ENCODE measurements at places on chromosomes 7 and 10.

GRCh38 chr7:130804220-130804619, 70.2 kb upstream of the KLF14 start:
- no peak for DNase-seq

DNA sequence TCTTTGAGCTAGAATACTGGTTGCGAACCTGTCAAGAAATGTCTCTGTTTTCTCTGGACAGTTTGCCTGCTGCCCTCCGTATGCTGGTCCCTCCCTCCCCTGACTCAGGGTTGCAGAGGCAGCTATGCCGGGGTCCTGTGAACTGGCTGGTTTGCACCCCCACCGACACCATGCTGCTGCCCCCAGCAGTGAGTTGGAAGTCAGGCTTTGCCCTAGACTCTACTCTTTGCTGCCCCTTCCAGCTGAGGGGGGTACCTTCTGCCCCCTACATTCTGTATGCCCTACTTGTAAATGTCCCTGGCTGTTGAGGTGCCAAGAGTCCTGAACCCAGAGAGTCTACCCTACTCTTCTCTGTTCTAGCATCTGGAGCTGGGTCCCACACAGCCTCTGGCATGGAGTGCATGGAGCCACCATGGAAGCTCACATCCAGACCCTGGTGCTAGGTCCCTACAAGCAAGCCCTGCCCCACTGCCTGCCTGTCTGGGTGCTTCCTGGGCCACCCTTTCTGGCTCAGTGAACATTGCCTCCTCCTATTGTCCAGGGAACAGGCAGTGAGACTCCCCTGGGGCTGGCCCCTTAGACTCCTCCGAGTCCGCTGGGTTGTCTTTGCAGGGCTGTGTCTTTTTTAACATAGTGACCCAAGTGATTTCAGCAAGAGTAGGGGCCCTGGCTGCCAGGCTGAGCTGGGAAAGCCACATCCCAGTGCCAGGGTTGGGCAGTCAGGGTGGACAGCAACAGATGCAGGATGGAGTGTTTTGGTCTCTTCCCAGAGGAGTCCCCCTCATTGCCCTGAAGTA, 138.9 kb downstream of the ADCY1 start:
- DNase-seq, result no peak

DNA sequence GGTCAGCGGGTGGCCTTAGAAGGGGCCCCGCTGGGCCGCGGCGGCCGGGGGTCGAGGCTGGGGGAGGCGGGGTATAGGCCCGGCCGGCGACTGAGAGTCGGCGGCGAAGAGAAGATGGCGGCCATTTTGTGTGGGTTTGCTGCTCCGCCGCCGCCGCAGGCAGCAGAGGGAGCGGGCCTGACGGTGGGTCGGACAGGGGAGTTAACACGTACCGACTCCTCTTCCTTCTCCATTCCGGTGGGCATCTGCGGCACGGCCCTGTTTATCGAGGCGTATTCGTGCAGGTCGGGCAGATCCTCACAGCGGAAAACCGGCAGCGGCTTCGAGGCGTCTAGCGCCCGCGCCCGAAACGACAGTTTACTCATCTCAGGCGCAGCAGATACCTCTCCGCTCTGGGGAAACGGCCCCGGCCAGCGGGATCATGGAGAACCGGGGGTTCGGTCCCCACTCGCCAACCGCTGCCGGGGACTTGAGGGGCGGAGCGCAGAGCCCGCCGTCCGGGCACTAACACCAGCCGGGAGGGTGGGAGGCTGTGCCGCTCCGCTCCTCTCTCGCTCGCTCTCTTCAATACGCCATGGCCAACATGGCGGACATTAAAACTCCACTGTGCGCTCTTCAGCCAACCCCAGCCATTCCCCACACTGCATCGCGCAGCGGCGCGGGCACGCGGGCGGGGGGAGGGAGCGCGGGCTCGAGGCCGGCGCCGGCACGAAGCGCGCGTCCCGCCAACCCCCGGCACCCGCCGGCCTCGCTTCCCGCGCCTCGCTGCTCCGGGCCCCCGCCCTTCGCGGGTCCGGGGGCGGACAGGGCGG, at the start of gene EPC1:
Gene EPC1, minus strand, starts transcription at position 608 of the 812 bp plus-strand sequence. Its CDS starts 243 bp downstream, at position 365.
- peak; percentile 98 for DNase-seq

DNA sequence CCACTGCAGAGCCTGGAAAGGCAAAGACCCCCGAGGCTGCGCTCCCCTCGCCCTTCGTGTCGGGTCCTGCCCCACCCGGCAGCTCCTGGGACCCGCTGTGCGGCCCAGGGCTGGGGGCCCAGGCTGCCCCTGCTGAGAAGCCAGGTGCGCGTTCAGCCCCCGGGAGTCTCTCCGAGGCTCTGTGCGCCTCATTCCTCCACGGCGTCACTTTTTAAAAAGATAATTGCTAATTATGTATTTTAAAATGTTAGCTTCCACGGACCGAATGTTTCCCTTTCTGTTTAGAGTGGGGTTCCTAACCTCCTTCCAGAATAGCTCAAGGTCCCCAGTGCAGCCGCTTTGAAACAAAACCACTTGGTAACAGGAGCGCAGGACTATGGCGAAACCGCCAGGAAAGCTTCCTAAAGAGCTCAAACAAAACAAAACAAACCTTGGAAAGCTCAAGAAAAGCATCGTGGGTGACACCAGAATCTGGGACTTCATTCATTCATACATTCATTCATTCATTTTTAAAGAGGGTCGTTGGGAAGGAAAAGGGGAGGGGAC, 45.6 kb downstream of the PDIA4 start:
- no peak for DNase-seq

DNA sequence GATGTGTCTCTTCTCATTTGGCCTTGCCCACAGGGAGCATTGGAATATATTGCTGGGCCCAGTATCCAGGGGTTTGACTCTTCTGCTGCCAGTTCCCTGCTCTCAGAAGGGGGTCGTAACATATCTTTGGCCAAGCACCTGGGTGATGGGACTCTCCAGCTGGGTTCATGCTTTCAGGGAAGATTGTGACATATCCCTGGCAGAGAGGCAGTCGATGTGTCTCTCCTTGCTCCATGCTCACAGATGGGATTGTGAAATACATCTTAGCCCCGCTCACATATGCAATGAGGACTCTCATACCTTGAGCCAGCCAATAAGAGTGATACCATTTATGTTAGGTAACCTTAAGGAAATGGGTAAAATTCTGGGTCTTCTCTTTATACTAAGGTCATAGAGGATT, 39.2 kb upstream of the ZNF680 start:
- no peak for DNase-seq

DNA sequence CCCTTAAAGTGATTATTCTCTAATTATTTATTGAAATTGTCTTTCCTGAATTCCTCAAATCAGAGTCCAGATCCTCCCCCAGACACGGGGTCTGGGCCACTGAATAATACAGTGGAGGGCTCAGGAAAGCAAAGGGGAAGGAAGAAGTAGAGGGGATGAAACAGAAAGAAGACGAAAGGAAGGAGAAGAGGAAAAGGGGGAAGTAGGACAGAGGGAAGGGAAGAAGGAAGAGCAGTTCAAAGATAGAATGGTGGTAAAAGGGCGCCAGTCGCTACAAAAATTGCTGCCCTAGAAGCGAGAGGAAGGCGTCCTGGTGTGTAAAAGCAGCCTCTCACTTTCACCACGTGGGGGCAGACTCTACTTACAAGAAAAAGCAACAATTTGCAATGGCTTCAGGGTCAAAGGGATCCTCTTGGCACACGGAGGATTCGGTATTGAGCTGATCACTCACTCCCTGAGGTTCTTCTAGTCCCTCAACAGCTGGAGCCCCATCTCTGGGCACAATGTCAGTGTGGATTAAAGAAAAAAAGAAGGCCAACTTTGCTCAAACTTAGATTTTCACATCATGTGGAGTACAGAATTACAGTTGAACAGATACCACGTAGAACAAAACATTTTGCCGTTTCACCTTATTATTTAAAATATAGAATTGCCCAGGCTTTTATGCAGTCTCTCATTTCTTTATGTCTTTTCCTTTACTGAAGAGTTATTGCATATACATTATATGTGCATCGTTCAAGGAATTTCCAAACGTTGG, 31.4 kb upstream of the NPVF start:
- DNase-seq, result peak; percentile 75

DNA sequence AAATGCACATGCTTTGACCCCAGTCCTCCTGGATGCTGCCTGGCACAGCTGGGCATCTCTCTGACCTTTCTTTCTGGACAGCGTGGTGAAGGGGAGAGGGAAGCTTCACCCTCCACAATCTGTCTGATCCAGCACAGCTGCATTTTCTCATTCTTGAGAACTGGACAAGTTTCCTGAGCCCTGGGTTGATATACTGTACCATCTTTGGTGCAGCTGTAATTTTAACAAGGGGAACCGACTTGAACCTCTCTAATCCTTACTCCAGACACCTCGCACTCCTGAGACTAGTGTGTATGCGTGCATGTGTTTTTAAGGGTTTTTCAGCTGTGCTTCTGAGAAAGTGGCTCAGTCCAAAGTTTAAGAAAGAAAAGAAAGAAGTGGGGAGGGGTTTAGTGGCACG, 655.7 kb downstream of the INHBA start:
- DNase-seq, result no peak

DNA sequence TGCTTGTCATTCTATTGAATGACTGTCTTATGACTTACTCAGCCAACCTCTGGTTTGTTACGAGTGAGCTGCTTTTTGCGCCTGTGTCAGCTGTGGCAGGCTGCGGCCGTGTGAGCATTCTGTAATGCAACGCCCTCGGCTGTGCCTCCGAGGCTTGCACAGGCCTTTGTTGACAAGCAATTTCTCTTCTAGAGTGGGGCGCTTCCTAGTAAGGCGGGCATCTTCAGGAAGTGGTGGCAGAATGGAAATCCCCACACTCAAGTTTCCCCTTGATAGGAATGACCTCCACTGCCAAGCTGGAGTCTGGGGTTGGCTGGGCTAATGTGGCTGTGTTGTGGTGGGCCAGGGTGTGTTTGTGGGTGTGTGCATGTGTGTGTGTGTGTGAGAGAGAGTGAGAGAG, 20.2 kb upstream of the TMEM178B start:
- no peak for DNase-seq

GRCh38 chr7:100177045-100178001, at the start of the genes GPC2 and STAG3:
GPC2 (minus strand) TSS chr7:100177381; CDS start chr7:100177199, 182 bp downstream.
STAG3 (plus strand) TSS chr7:100177918; CDS start chr7:100180557, 2,639 bp downstream.
- peak; percentile 98 for DNase-seq

- DNase-seq, result peak; percentile 1
Observed at GRCh38 chr10:42954766-42955492, 121.9 kb upstream of the RET start.

- DNase-seq, result peak; percentile 80
Observed at GRCh38 chr10:92689663-92690210, at the start of gene HHEX. HHEX (plus strand) TSS chr10:92689955; CDS start chr10:92689987, 32 bp downstream.

DNA sequence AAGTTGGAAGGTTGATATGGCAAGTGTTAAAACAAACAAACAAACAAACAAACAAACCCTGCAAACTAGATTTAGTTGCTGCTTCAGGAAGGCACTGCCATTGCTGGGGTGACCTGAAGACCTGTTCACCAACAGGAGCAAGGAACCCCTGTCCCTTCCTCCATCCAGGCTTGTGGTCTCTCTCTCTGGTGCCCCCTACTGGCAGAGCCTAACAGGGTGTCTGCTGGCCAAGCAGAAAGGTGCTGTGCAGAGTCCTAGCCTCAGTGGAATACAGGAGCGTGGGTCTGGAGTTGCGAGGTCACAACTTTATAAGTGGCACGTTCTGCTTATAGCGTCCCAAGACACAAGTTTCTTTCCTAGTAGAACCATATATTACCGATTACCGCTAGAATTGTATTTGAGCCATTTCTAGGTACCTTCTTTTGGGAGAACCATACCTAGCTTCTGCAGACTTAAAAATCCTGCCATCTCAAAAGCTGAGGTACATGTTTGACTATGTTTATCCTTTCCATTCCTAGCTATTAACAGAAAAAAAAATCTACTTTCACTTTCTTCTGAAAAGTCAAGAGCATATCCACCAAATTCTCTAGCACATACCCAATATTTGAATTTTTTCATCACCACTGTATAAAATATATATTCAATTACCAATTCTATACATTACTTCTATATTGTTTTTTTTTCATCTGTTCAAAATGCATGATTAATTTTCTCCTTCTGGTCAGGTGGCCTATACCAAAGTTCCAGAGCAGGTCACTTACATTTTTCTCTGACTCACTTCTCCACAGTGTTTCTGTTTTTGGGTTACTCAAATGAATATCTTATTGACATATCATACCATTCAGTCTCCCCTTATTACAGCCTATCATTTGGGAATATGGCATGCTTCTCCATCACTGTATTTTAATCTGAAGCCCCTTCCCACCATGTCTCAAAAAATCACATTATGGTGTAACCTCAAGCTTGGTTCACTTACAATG, 29.1 kb upstream of the CALD1 start:
- peak; percentile 41 for DNase-seq

- DNase-seq, result peak; percentile 30
Observed at GRCh38 chr10:15201589-15202300, 33.3 kb upstream of the NMT2 start.

- no peak for DNase-seq
Observed at GRCh38 chr7:91491868-91492267, 227.6 kb downstream of the FZD1 start.

DNA sequence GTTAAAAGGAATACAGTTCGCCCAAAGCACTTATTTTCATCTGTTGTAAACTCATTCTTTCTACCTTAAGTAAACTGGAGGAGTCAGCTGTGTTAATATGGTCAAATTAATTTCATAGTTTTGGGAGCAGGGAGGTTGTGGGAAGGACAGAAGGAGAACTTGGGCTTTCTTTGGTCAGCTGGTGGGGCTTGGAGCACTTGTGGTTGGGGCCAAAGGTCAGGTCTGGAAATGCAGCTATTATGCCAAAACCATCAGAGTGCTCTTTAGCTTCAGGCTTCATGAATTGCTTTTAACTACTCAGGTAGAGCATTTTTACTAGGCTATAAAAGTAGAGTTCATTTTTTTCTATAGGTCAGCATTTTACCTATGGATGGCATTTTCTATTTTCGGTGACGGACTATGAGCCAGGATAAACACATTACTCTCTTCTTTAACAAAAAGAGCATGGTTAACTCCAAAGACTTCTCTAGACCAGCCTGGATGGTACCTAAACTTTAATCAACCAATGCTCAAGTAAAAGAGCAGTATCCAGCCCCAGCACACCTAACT, 30.0 kb downstream of the STEAP4 start:
- DNase-seq, result no peak

DNA sequence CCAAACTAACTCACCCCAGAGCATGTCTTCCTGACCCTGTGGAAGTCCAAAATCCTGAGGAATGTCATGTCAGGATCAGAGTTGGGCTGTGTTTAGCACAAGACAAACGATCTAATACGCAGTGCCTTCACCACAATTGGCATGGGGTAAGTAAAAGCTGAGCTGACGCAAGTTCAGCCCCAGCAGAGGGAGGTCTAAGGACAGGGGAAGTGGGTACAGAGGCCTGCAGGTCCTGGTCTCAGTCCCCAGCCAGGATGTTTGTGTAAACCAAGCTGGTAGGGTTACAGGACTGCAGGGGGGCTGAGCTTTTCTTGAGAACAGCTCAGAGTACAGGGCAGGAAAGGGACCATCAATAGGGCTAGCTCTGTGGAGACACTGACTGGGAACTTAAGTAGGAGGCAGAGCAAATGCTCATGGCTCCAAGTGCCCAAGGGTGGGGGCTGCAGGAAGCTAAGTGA, 5.3 kb upstream of the KCNIP2 start:
- no peak for DNase-seq

DNA sequence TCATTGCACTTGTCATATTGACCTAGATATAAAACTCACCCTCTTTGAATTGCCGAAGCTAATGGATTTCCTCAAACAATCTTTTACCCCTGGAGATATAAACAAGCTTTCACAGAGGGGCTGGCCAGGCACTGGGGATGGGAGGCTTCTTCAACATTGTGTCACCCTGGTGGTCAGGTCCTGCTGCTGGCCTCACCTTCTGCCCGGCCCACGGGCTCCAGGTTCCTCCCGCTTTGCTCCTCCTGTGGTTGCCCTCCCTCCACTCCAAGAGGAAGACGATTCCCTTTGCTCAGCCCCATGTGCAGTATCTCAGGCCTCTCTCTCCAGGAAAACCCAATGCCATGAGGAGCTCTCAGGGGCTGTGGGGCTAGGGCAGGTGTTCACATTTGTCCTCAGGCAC, 118.1 kb upstream of the ADCY1 start:
- DNase-seq, result no peak

- DNase-seq, result no peak
Observed at GRCh38 chr10:108521827-108522492, 1357.5 kb upstream of the SORCS1 start.

All from AG20443 (cell line).